ENCODE measurements at places on chromosomes 2 and 18. TPM values are rescaled to one million over a fixed set of nuclear protein-coding genes. Genes with fewer than 3 reads are reported as not detected.
A peak's percentile ranks its signal among the peaks of the same experiment; 100 is the strongest.

DNA sequence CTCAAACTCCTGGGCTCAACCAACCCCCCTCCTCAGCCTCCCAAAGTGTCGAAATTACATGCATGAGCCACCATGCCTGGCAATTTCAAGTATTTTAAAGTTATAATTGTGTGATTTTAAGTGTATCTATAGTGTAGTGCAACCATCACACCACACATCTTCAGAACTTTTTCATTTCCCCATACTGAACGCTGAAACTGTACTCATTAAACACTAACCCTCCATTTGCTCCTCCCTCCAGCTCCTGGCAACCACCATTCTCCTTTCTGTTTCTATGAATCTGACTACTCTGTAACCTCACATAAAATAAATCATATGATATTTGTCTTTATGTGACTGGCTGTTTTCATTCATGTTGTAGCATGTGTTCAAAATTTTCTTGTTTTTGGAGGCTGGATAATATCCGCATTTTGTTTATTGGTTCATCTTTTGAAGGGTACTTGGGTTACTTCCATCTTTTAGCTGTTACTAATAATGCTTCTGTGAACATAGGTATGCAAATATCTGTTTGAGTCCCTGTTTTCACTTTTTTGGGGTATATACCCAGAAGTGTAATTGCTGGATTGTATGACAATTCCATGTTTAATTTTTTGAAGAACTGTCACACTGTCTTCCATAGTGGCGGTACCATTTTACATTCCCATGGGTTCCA is 188.2 kb downstream of the PLCL1 start:
- DNase-seq = no peak

DNA sequence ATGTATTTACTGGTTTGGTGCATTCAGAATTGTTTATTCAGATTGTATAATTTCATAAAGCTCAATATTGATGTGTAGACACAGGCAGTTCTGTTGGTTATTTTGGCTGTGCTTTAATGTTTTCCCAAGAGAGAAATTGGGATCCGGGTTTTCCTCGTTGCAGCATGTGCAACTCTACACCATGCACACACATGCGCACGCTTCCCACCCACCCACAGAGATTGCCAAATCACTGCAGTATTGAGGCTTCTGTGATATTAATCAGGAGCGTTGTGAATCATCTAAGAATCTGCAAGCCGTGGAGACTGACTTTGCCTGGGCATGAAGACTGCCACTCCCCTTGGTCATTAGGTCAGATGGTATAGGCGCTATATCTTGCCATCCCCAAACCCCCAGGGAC is 571.5 kb downstream of the SLC4A3 start:
- peak; percentile 40 for DNase-seq

Gene MRPL44
- polyA plus RNA-seq = 17.6 TPM

Gene VWA3B
- 0.11 TPM for polyA plus RNA-seq

DNA sequence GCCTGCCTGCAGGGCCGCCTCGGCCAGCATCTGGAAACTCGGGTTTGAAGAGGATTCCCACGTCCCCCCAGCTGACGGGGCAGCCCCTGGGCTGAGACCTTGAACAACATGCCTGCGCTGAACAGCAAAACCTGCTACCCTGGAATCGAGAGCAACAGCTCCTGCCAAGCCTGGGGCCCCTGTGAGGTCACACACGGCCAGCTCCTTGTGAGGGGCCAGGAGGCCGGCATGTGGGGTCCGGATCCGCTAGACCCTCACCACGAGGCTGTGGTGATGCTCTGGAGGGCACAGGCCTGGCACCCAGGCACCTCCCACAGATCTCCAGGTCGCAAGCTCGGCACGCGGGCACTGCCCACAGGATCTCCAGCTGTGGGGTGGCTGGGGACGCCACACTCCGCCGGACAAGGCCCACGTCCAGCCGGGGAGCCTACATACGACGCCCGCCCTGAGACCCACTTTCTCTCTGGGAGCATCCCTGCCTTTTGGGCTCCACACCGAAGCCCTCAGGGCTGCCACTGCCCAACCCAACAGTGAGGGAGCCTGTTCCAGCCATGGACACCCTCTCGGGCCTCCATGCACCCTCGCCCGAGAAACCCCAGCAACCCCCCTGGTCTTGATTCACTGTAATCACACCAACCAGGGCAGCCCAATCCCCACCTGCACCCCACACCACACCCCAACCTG is 34.1 kb downstream of the SLC66A2 start:
- DNase-seq = no peak

DNA sequence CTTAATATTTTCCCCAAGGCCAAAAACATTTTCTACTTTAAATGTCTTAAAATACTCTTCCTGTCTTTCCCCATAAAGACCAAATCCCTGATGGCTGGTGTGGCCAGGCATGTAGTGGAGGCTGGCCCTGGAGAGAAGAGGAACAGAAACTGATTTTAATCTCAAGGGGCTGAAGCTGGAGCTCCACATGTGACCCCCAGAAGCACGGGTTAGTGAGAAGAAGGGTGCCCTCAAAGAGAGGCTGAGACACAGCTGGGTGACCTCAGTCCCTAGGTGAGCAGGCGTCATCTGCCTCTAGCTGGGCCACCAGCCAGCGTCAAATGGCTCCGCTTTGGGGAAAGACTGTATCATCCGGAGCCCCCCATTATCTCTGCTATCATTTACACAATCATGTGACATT is 19.3 kb upstream of the TMEM18 start:
- no peak for DNase-seq

Gene RAB6C
- 0.08 TPM for polyA plus RNA-seq

DNA sequence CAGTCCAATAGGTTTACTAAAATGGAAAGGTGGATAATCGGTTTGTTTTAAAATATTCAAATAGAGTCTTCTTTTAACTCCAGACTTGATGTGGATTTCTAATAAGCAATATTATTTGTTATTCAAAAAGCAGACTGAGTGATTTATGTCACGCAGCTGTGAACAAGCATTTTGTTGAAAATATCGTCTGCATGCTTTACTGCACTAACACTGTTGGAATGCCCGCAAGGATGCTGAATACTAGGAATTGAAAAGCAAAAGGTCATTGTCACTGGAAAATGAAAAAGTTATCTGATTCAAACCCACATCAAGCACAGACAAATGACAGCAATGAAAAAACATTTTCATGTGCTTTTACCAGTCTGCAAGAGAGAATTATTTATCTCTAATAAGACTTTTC is 31.1 kb downstream of the CHN1 start:
- DNase-seq = no peak

GRCh38 chr18:11324956-11325882 is 175.8 kb upstream of the PIEZO2 start:
- no peak for DNase-seq

Gene CHRNG
- polyA plus RNA-seq = not detected

Gene CRYBA2
- not detected for polyA plus RNA-seq
